Suppressor macrophage treated with lipopolysaccharide for 1 hour (primary cell): ENCODE measurements at places on chromosomes 2 and 18.
A peak's percentile ranks its signal among the peaks of the same experiment; 100 is the strongest.

GRCh38 chr2:238160206-238161129 lies 1.7 kb downstream of the ERFE start:
- peak; percentile 82 for DNase-seq

DNA sequence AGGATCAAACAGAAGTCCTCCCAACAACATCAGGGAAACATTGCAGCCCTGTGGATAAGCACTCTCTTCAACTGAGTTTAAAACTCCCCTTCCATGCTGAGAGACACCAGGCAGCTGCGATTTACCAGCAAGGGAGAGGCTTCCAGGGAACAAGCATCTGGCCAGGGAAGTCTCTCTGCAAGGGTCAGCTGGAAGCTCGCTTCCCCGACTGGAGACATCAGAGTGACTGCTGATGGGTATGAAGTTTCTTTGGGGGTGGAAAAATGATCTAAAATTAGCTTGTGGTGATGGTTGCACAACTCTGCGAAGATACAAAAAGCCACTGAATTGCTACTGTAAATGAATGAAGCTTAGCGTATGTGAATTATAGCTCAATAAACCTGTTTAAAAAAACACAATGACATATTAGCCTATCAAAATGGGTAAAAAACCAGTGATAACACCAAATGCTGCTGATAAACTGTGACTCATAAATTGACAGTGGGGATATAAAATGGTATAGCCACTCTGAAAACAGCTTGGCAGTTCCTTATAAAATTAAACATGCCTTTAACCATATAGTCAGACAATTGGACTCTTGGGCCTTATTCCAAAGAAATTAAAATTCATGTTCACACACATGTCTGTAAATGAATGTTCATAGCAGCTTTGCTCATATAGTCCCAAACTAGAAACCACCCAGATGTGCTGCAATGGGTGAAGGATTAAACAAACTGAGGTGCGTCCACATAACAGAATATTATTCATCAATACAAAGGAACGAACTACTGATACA lies 1082.0 kb downstream of the SOCS6 start:
- DNase-seq = no peak

DNA sequence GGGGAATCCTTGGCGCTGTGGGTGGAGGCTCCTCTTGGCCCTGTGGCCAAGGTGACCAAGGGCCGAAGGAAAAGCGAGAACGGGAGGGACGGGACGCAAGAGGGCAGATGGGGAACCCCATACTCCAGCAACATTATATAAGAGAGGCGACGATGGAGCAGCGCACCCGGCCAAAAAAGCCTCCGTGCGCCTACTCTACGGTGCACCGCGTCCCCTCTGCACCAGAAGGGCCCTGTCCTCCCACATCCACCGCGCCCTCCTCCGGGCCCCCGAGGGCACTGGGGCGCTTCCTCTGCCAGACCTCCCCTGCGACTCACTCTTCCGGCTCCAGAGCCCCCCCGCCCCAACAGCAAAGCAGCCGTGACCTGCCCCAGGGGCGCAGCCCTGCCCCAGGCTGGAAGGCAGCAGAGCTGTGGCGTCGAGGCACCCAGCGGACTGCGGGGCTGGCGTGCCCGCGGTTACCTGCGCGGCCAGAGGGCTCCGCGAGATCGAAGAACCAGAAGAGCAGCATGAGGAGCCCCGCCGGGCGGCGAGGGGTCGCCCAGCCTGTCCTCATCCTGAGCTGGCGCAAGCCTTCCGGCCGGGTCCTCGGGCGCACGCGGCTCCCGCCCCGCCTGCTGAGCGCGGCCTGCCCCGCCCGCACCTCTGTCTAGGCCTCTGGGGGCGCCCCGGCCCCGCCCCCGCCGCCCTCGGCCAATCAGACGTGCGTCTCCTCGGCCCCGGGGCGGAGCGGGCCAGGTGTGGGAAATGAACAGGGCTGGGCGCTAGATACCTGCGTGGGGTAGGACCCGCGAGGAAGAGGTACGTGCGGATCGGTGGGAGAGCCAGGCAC lies 106.3 kb upstream of the CD302 start:
- peak; percentile 91 for DNase-seq

DNA sequence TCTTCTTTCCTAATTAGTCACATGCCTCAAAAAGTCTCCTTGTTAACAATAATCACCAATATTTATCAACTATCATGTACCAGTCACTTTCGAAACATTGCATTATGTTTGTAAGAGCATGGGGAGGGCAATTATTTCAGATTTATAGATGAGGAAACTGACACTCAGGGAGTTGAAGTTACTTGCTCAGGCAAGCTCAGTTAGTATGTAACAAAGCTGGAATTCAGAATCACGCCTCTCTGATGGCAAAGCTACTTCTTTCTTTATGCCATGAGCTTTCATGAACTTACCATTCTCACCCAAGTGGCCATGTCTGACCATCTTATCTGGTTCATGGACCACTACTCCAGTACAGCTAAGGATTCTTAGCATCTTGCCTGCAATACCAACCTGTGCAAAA lies 183.4 kb upstream of the TANK start:
- DNase-seq = no peak
